ENCODE measurements at places on chromosomes 5 and 9.

DNA sequence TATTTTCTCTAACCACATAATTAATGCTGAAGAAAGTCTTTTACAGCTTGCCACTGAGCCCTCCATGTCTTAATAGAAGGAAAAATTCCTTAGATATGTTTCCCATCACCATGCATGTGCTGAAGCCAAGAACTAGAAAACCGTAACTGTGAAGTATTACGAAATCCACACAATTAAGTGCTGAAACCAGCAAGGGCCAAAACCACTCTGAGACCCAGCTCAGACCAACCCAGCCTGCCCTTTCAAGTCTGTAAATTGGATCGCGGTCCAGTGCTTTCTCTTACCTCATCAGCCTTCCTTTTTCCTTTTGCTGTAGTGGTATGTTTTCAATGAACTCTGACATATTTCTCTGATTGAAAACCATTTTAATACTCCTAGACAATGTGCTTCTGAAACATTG lies 26.3 kb downstream of the SEMA5A start:
- H3K27ac ChIP-seq, result no peak overlapping the region
- no peaks in the 10 kb centered on the region for H3K36me3 ChIP-seq
- H3K4me1 ChIP-seq, result no peaks in the 10 kb centered on the region

DNA sequence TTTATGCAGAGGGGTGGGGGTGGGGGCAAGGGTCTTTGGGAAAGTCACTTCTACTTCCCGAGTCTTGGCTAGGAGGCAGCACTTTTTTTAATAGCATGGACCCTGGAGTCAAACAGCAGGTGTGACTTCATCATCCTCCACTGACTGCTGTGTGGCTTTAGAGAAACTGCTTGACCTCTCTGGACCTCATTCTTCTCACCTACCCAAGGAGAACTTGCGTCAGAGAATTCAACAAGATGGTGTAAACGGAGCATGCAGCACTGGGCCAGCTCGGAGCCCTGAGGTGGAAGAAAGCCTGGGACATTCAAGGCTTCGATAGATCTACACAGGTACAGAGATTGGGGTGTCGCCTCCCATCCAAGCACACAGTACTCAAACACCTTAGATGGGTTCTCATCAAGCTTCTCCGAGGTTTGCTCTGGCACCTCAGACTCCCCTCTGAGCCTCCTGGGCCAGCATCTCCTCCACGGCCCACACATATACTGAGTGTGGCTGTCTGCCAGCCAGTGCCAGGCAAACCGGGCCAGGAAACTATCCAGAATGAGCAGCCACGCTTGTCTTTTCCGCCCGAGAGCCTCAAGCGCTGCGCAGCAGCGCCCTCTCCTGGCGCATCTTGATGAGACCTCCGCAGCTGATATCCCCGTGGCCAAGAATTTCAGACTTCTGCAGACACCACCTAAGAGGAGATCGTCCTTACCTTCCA lies 4.6 kb upstream of the SLC25A48 start:
- H3K36me3 ChIP-seq, result no peaks in the 10 kb centered on the region
- no peak overlapping the region for H3K27ac ChIP-seq
- peak; percentile 63 for DNase-seq
- no peak overlapping the region for H3K4me3 ChIP-seq
- peaks cover 9% of the 10 kb centered on the region for H3K27me3 ChIP-seq

DNA sequence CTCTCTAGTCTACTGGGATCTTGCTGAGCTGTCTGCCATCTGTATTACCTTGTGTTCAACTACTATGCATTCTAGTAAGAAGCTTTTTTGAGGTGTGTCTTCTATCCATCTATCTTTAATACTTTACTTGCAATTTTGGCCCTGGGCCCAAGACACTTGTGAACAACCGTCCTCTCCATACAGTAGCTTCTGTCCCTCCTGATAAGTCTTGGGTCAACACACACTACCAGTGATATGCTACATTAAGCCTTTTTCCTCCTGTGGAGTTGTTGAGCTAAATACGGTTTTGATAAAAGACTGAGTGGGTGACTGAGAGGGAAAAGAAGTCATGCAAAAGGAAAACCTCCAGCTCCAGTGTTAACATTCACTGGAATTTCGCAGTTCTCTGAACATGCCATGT lies 133.3 kb upstream of the PCA3 start:
- H3K36me3 ChIP-seq, result no peaks in the 10 kb centered on the region
- no peak overlapping the region for H3K27ac ChIP-seq
- no peak for DNase-seq
- H3K4me3 ChIP-seq, result no peak overlapping the region
- H3K4me1 ChIP-seq, result peaks cover 25% of the 10 kb centered on the region
- peaks cover 18% of the 10 kb centered on the region for H3K27me3 ChIP-seq

- peaks cover 77% of the 10 kb centered on the region for H3K27me3 ChIP-seq
- H3K4me3 ChIP-seq, result no peak overlapping the region
- DNase-seq, result no peak
- no peaks in the 10 kb centered on the region for H3K4me1 ChIP-seq
- no peaks in the 10 kb centered on the region for H3K36me3 ChIP-seq
Measured at GRCh38 chr9:34580358-34580757, 9.2 kb downstream of the CNTFR start.

DNA sequence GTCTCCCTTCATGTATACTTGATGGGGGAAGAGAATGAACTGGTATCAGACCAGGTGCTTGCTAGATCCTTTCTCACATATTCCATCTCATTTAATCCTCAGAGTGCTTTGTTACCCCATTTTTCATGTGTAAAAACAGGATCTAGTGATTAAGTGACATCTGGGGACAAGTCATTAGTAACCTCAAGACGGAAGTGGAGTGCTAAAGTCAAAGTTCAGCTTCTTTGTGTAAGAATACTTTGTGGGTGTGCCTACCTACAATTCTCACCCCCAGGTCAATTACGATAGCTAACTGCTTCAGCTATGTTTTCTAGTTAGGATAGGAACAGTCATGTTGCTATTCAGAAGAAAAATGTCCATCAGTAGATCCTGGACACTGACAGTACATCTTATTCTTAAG lies 3.1 kb upstream of the FAM120AOS start:
- no peaks in the 10 kb centered on the region for H3K36me3 ChIP-seq
- no peak overlapping the region for H3K4me3 ChIP-seq
- no peaks in the 10 kb centered on the region for H3K27me3 ChIP-seq
- no peak overlapping the region for H3K27ac ChIP-seq

Data from MM.1S (cell line).